Ovary (tissue), 10 donors: ENCODE measurements at places on chromosomes 7 and 10. TPM values are rescaled to one million over a fixed set of nuclear protein-coding genes. Genes with fewer than 3 reads are reported as not detected.
A peak's percentile ranks its signal among the peaks of the same experiment; 100 is the strongest.

DNA sequence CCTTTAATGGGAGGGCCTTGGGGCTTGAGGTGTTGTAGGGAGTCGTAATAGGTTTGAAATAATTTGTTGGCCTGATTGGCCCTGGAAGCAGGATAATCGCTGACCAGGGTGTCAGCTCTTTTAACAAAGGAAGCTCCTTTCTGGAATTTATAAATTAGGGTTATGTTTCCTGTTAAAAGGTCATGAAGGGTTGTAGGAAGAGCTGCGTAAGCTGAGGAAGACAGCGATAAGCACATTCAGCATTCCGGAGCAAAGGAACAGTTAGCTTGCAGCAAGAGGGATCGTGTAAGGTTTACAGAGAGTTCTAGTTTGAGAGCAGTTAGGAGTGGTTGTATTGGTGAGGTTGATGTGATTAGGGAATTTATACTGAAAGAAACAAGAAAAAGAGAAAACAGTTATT lies 21.3 kb downstream of the CPA4 start:
- no peaks in the 10 kb centered on the region for H3K36me3 ChIP-seq
- no peak overlapping the region for H3K4me3 ChIP-seq
- H3K27me3 ChIP-seq = no peaks in the 10 kb centered on the region
- no peak for DNase-seq
- H3K27ac ChIP-seq = no peak overlapping the region

DNA sequence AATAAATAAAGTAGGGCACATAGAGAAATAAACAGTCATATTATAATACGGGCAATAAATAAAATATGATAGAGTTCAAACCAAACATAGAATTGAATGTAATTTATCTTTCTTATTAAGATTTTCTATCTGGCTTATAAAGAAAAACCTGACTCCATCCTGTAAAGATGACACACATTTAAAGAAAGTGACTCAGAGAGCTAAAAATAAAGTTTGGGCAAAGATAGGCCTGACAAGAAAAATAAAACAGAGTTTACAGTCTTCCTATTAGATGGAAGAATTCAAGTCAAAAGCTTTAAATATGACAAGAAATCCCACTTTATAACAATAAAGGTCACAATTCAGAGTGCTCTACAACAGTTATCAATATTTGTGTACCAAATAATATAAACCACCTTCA lies 580.6 kb downstream of the PHTF2 start:
- H3K27ac ChIP-seq = no peak overlapping the region
- H3K36me3 ChIP-seq = no peaks in the 10 kb centered on the region
- no peak for DNase-seq
- H3K27me3 ChIP-seq = no peaks in the 10 kb centered on the region

Gene CDNF
- total RNA-seq = 2.7 TPM

GRCh38 chr7:620056-620455 lies 100.4 kb upstream of the PDGFA start:
- H3K27ac ChIP-seq = no peak overlapping the region
- H3K4me3 ChIP-seq = no peak overlapping the region
- no peak for DNase-seq
- no peaks in the 10 kb centered on the region for H3K27me3 ChIP-seq
- H3K36me3 ChIP-seq = no peaks in the 10 kb centered on the region

GRCh38 chr10:4847561-4848355 lies 21.8 kb downstream of the AKR1E2 start:
- H3K27me3 ChIP-seq = no peaks in the 10 kb centered on the region
- peaks cover 1% of the 10 kb centered on the region for H3K4me1 ChIP-seq
- H3K4me3 ChIP-seq = no peak overlapping the region
- no peaks in the 10 kb centered on the region for H3K36me3 ChIP-seq
- H3K27ac ChIP-seq = no peak overlapping the region

DNA sequence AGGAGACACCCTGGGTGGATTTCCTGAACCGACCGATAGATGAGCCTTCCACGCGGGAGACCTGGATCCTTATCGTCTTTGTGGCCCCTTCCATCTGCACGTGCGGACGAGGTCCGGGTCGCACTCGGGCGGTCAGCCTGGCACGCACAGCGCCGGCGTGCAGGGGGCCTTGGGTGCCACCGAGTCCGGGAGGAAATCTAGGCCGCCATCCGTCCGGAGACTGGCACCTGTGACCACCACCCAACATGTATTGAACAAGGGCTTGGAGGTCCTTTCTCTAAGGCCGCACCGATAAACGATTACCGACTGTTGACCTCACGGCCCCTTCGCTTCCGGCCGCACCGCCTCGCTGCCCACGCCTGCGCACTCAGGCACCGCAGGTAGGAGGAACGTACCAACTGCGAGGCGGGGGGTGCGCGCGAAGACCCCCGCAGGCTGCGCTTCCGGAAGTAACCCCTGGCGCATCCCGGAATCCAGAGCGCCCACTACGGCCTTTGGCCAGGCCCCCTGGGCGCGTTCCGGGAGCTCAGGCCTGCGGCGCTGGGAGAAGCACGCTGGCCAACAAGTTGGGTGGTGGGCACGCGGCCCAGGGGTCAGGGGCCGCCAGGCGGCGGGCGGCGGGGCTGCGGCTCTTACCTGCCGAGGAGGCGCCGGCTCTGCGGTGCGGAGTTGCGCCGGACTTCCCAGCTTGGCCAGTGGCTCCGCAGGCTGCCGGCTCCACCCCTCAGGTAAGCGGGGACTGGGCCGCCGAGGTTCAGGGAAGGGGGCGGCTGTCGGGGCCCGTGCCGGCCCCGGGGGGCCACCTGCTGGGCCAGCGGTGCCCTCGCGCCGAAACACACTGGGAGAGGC lies at the start of the genes ACTR3C and LRRC61:
Gene ACTR3C (minus strand): TSS at position 713 of the 849 bp plus-strand sequence. CDS start 28,249 bp downstream, outside the sequence.
Gene LRRC61 (plus strand): TSS at position 523 of the 849 bp plus-strand sequence. CDS start 13,507 bp downstream, outside the sequence.
- H3K4me3 ChIP-seq = peak within 1 kb of the TSS; percentile 74
- no peaks in the 10 kb centered on the region for H3K36me3 ChIP-seq
- peaks cover 10% of the 10 kb centered on the region for H3K4me1 ChIP-seq
- no peaks in the 10 kb centered on the region for H3K27me3 ChIP-seq
- peak within 1 kb of the TSS; percentile 90 for H3K27ac ChIP-seq

DNA sequence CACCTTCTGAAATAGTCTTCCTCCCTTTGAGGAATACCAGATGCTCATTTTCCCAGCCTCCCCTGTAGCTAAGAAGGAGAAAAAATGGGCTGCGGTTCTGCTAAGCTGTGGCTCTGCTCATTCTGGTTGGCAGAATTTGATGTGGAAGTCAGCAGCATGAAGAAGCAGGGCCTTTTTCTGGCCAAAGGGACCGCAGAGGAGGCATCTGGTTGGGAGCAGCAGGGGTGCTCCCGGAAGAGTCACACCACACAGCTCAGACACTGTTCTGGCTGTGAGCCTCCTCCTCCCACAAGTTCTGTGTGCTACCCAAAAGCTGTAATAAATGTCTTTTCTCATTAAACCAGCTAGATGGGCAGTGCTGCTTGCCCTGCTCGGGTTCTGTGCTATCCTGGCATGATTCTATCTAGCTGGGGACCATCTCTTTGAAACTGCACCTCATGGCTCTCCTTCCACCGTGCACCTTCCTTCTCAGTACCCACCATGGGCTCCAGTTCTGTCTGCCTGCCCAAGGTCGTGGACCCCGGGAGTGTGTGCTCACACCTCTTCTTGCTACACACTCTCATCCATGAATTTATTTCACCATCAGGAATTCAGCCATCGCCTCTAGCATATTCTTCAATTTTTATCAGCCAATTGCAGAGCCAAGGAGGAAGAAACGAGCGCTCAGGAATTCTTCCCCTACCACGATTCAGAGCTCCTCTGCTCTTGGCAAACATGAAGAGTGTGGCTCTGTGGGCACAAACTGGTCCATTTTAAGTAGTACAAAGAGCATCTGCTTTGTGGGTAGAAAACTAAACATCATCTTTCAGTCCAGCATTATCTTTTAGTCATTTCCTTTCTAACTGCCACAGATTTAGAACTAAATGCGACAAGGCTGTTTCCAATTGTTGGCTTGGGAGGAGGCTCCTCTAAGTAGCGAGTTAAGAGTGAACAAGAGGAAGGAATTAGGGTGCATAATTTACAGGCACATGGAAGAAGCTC lies 76.9 kb downstream of the FAM171A1 start:
- DNase-seq = no peak
- H3K4me1 ChIP-seq = no peaks in the 10 kb centered on the region
- no peak overlapping the region for H3K4me3 ChIP-seq
- H3K36me3 ChIP-seq = no peaks in the 10 kb centered on the region
- H3K27ac ChIP-seq = no peak overlapping the region

DNA sequence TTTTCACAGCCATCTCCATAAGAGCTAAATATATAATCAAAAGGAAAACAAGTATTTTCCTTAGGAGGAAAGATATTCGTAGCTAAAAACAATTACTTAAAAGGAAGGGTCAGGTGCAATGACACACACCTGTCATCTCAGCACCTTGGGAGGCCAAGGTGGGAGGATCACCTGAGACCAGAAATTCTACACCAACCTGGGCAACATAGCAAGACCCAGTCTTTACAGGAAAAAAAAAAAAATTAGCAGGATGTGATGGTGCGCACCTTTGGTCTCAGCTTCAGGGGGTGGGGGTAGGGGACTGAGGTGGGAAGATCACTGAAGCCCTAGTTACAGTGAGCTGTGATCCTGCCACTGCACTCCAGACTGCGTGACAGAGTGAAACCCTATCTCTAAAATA lies 11.9 kb downstream of the TNPO3 start:
- H3K4me3 ChIP-seq = no peak overlapping the region
- no peaks in the 10 kb centered on the region for H3K27me3 ChIP-seq
- peaks cover 10% of the 10 kb centered on the region for H3K4me1 ChIP-seq
- DNase-seq = no peak

DNA sequence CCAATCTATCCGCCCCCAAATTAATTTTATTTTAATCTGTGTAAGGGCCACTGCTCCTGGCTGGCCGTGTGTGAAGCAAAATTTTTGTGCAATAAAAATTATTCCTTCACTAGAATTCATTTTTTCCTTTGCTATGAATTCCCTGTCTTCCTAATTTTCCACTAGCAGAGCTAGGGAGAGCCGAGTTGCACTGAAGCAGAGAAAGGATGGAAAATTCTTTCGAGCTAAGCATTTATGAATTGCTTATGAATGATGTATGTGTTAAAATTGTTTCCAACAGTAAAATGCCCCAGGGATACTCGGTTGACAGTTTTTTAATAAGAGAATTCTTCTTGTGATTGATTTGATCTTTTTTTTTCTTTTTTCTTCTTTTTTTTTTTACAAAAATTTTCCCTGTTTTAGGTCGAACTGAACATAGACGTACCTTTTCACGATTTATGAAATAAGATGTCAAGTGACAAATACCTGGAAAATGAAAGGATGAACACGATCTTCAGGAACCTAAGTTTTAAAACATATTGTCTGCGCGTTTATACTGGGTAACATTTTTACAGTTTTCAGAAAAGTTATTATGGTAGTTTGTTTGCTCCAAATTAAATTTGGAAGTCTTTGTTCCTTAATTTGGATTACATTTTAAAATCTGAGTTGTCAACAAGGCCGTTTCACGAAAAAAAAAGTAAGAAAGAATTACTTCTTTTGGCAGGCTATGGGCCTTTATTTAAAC lies 288.8 kb upstream of the NFE2L3 start:
- no peak overlapping the region for H3K27ac ChIP-seq
- H3K27me3 ChIP-seq = peaks cover 14% of the 10 kb centered on the region
- no peak for DNase-seq
- H3K36me3 ChIP-seq = no peaks in the 10 kb centered on the region
- no peak overlapping the region for H3K4me3 ChIP-seq
- H3K4me1 ChIP-seq = peaks cover 2% of the 10 kb centered on the region

GRCh38 chr10:100148353-100149211 lies 37.2 kb downstream of the ERLIN1 start:
- H3K27ac ChIP-seq = no peak overlapping the region
- H3K4me3 ChIP-seq = no peak overlapping the region
- DNase-seq = no peak
- H3K27me3 ChIP-seq = no peaks in the 10 kb centered on the region
- no peaks in the 10 kb centered on the region for H3K4me1 ChIP-seq
- no peaks in the 10 kb centered on the region for H3K36me3 ChIP-seq

DNA sequence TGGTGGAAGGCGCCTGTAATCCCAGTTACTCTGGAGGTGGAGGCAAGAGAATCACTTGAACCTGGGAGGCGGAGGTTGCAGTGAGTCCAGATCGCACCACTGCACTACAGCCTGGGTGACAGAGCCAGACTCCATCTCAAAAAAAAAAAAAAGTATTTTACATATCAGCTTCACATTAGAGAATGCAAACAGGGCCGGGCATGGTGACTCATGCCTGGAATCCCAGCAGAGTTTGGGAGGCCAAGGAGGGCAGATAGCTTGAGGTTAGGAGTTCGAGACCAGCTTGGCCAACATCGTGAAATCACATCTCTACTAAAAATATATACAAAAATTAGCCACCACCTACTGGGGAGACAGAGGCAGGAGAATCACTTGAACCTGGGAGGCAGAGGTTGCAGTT lies 31.6 kb downstream of the USP54 start:
- H3K4me1 ChIP-seq = no peaks in the 10 kb centered on the region
- no peak overlapping the region for H3K27ac ChIP-seq
- no peaks in the 10 kb centered on the region for H3K36me3 ChIP-seq
- DNase-seq = no peak

Gene ZNF212
- 11.3 TPM for total RNA-seq

DNA sequence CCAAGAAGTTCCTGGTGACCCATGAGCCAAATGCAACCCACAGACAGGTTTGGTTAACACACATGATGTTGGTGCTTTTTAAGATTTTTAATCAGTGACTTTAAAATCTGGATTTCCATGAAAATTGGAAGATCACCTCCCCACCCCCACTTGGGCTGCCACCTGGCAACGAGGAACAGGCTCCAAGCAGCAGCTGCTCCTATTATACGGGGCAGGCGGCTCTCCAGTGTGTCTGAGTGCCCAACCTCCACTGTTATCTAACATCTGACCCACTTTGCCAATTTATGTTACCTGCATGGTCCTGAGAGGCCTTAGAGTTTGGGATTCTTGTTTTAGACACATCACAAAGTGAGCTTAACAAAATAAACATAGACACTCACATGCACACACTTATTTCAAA lies 56.4 kb downstream of the SGMS1 start:
- no peak for DNase-seq
- no peak overlapping the region for H3K27ac ChIP-seq
- H3K27me3 ChIP-seq = no peaks in the 10 kb centered on the region
- H3K4me1 ChIP-seq = peaks cover 6% of the 10 kb centered on the region

GRCh38 chr10:45443101-45444009 lies 69.3 kb downstream of the ALOX5 start:
- no peak overlapping the region for H3K4me3 ChIP-seq
- H3K36me3 ChIP-seq = no peaks in the 10 kb centered on the region
- no peak overlapping the region for H3K27ac ChIP-seq
- no peaks in the 10 kb centered on the region for H3K27me3 ChIP-seq

Gene OR2AE1
- total RNA-seq = not detected

Gene LBX1
- total RNA-seq = not detected

GRCh38 chr10:70664702-70665195 lies 7.6 kb upstream of the ADAMTS14 start:
- no peak overlapping the region for H3K4me3 ChIP-seq
- peaks cover 10% of the 10 kb centered on the region for H3K4me1 ChIP-seq
- peak; percentile 32 for DNase-seq
